ENCODE measurements at places on chromosomes 1 and 21. TPM values are rescaled to one million over a fixed set of nuclear protein-coding genes. Genes with fewer than 3 reads are reported as not detected.
A peak's percentile ranks its signal among the peaks of the same experiment; 100 is the strongest.

DNA sequence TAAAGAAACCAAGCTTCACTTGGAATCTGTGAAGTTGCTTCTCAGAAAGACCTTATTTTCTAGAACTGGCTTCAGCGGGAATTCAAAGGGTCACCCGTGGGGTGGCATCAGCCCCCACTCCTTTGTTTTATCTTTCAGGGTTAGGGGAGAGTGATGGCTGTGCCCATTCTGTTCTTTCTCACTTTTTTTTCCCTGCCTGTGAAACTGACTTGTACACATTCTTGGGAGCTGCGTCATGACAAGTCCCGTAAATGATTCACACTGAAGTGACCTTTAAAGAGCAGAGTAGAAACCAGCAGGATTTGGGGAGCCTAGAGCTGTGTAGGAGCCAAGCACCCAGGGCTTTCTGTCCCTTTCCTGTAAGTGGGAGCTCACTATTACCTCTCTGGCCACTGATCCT, 43.8 kb downstream of the SLC44A3 start:
- DNase-seq = no peak

GRCh38 chr1:217027403-217028080, 304.3 kb upstream of the ESRRG start:
- DNase-seq = no peak

ZSWIM5 gene
- total RNA-seq = 2.4 TPM

DNA sequence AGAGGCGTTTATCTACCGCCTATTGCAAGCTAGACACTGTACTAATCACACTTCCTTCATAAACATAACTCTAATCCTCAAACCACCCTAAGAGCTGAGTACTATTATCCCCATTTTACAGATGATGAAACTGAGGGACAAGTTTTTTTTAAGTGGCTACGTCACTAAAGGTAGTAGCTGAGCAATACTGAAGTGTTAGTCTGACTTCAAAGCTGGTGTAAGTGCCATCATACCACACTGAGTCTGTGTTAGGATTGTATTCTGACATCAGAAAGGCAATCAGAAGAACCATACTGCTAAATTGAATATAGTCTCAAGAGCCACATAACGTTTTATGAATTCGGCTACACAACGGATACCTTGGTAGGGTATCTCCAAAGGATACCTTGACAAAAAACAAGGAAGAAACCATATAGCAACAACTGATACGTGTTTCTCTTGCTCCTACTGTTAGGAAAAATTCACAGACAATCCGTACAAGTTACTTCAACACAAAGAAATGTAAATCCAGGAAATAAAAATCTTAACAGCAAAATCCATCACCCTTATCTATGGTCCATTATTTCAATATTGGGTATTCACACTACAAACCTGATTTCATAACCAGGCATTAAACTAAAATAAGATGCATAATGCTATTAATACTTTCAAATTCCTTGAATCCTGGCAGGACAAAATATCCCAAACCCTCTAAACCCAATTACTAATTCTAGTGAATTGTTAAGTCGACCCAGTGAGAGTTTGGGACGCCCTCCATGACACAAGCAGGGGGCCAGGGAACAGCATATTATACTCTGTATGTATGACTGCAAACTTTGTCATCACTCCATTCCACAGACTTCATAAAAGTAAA, 1.6 kb downstream of the TP53BP2 start:
- no peak for DNase-seq

DNA sequence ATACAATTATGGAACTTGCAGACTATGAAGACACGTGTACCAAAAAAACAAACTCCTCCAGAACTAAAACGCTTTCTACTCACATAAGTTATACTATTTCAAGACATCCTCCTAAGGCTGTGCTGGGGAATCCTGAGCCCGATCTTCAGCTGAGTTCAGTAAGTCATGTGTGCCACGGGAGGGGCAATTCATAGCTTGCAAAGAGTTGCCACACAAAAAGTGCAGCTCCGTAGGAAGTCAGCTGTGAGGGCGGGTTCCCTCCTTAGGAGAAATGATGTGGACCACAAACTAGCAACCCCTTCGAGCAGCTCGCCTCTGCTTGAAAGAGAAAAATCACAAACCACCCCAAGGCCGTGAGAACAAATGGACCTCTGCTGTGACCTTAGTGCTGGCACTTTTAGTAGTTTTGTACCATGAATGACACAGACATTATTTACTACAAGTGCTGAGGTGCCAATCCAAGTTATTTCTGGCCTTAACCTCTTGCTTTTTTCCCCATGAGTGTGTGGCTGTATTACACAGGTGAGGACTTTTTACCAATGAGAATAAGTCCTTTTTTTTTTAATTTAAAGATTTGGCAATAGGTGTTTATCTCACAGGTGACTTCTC, 35.8 kb upstream of the TRIM67 start:
- no peak for DNase-seq

- DNase-seq = no peak
Measured at GRCh38 chr1:220336391-220337031, 64.3 kb upstream of the RAB3GAP2 start.

DNA sequence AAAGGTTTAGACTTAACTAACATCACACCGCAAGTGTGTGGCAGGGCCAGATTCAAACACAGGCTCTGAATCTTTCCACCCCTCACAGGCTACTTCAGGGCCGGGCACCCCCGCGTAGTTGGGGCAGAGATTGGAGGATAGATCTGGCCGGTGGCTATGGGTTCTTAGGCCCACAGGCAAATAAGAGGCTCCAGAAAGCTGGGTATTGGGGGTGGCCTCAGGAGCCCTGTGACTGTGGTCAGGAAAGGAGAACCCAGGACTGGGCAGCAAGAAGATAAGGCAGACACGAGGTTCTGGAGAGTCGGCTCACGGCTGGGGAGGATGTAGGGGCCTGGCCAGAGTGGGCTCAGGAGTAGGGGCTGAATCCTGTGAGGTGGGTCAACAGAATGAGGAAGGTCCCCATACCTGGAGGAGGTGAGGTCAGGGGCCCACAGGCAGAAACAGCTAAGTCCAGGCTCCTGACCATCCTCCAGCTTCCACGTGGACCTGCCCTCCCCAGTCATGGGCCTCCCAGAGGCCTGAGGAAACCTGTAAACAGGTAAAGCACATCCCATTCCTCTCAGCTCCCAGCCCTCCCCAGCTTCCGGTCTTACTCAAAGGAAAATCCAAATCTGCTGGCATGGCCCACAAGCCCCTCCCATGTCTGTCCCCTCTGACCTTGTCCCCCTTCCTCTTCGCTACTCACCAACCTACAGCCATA, 306.2 kb downstream of the MATN1 start:
- no peak for DNase-seq

DNA sequence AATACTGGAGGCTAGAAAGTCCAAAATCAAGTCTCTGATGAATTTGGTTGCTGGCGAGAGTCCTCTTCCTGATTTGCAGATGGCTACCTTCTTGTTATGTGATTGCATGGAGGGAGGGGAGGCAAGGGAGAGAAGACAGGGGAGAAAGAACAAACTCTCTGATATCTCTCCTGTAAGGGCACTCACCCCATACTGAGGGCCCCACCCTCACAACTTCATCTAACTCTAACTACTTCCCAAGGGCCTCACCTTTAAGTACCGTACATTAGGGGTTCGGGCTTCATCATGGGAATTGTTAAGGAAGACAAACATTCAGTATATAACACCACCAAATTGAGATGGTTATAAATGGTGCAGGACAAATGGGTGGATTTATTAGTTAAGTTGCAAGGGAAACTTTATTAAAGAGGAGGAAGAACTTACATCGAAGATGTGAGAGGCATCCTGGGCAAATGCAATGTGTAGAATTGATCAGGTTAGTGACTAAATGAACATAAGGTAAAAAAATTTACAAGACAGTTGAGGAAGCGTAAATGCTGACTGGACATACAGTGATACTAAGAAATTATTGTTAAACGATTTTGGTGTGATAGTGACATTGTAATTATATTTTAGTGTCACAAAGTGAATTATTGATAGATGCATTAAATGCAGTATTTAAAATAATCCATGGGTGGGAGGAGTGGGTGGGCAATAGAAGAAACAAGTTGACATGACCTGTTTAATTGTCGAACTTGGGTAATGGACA, 10.6 kb downstream of the OR2B11 start:
- no peak for DNase-seq

DNA sequence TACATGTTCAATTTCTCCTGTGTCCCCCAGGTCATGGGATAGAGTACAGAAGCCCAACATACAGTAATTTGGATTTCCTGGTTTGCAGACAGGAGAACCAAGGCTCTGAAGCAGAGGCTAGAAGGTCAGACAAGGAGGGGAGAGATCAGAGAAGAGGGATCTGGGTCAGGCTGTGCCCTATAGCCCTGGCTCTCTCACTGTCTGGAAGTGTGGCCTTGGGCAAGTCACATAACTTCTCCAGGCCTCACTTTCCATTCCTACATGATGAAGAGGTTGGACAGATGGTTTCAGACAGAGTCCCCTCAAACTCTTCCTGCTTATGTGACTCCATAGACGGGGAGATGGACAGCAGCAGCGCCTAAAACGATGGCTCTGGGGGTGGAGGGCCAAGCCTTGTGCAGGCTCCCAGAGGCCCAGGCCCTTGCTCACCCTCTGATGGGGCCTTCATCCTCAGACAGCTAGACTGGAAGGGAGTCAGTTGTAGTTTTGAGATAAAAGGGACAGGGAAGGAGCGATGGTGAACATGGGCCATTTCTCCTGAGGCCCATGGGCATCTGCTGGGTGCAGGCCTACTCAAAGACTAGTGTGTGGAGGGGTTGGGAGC, 2.9 kb downstream of the TRIM62 start:
- DNase-seq = no peak

TFB2M gene
- 5.7 TPM for total RNA-seq

SMPDL3B gene
- 18.3 TPM for total RNA-seq

TCEANC2 gene
- 1.3 TPM for total RNA-seq

SPRR2G gene
- not detected for total RNA-seq

S100A14 gene
- total RNA-seq = 14.3 TPM

- peak; percentile 29 for DNase-seq
Measured at GRCh38 chr21:45828580-45829570, 152.7 kb upstream of the COL6A1 start.

RTCA gene
- total RNA-seq = 21.9 TPM

- peak; percentile 84 for DNase-seq
Measured at GRCh38 chr1:203322500-203323179, 17.3 kb downstream of the BTG2 start.

DNA sequence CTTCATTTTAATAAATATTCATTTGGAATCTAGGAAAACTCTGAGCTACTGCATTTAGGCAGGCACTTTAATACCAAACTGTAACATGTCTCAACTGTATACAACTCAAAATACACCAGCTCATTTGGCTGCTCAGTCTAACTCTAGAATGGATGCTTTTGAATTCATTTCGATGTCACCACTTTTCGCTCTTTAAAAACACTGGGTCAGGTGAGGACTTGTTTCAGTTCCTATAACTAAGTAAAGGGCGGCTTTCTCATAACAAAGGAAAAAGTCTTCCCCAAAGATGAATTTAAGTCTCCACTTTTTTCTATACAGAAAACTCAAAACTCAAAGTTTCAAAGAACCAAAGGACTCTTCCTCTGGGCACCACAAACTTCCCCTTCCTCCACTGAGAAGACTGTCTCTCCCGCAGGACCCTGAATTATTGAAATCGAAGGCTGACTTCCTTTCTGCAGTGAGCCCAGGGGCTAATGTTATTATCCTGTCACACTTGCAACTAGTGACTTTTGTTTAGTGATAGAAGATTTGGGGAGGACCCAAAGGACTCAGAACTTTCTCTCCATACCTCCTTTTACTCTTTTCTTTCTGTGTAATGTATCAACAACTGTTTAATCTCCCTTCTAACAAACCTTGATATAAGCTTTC, 9.7 kb upstream of the DHX9 start:
- no peak for DNase-seq

DNA sequence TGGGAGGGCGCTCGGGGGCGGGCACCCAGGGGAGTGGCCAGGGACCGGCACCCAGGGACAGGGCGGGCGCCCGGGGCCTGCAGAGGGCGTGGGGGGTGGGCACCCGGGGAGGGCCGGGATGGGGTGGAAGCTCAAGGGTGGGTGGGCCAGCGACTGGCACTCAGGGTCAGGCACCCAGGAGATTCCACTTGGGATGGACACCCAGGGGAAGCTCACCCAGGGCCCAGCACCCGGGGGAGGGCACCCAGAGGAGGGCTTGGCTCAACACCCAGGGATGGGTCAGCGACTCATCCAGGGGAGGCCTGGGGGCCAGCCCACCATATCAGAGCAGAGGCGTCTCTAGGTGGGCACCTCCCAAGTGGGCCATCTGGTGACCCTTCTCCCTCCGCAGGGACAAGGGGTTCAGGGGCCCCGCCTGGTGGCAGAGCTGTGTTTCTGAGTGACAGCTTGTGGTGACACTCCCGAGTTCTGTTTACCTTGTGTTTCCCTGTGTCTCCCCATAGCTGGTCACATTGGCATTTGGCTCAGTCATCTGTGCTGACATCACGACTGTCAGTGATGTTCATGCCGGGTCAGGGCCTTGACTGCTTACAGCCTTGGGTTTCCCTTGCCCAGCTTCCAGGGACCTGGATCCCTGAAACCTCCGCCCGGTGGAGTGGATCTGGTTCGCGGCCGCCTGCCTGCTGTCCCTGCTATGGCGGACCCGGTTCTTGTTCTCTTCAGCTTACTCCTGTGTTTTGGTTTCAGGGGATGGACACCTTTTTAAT, 749 bp downstream of the IBA57 start:
- peak; percentile 75 for DNase-seq

NR0B2 gene
- total RNA-seq = 29.4 TPM

PGLYRP4 gene
- 0.37 TPM for total RNA-seq

GRCh38 chr1:6504887-6505286, 13.4 kb upstream of the PLEKHG5 start:
- no peak for DNase-seq

KLHDC8A gene
- 0.56 TPM for total RNA-seq

KCNK2 gene
- 0.28 TPM for total RNA-seq

DNA sequence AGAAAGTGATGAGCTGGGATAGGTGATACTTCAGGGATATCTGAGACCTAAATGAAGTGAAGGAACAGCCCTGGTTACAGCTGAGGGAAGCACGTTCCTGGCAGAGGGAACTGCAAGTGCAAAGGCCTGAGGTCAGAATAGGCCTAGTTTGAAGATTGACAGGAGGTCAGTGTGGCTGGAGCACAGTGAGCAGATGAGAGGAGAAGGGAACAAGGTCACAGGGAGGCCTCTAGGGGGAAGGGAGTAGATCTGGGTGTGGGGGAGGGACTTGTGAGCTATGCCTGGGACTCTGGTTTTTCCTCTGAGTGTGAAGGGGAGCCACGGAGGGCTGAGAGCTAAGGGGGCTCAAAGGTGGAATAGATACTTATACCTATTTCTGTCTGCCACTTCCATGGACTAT, 736.4 kb downstream of the MATN1 start:
- no peak for DNase-seq

TTC24 gene
- total RNA-seq = not detected

FAM151A gene
- total RNA-seq = not detected

TMEM200B gene
- total RNA-seq = 0.31 TPM

KIF17 gene
- total RNA-seq = 0.49 TPM

DNA sequence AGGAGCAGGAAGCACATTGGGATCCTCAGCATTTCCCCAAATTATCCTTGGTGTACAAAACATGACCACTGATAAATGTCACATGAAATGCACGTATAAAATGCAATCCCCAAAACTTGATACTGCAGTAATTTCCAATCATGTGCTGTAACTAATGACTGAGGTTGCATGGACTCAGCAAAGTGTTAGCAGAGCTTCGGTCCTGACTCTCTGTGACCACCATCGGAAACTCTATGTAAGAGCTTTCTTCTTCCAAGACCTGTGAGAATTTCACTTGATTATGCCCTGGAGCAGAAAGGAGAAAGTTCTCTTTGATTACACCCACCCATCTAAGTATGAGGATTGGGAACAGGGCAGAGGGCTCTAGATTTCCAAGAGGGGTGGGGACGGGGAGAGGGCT, 908 bp downstream of the CD53 start:
- DNase-seq = no peak

- no peak for DNase-seq
Measured at GRCh38 chr1:2267051-2267830, 39.1 kb downstream of the SKI start.

- DNase-seq = no peak
Measured at GRCh38 chr1:181169281-181169865, 80.9 kb downstream of the IER5 start.

All from pancreas (tissue), 10 donors.